NCI-H2029 (cell line): ENCODE measurements at places on chromosomes 11 and 22.

GRCh38 chr11:64222651-64223000 lies 3.4 kb downstream of the TRPT1 start:
- DNase-seq = no peak

- no peak for DNase-seq
These were observed 29.4 kb upstream of the DRD2 start for GRCh38 chr11:113504586-113504985.

DNA sequence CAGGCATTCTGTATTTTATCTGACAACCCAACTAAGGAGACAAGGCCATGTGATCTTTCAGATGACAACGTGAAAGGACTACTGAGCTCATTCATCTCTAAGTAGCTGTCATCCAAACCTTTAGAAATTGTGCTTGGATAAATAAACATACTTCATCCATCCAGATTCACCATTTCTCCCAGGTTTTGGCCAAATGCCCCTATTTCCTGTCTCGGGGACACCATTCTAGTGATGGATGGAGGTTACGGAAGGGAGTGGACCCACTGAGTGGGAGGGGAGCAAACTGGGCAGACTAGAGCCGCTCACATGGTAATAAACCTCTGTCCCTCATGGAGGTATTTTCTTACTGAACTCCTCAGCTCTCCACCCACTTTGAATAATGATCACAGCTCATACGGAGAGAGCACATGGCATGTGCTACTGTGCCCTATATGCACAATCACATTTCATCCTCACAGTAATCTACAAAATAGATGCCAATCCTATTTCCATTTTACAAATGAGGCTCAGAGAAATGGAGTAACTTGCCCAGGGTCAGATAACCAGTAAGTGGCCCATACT lies 114.4 kb downstream of the SLC1A2 start:
- no peak for DNase-seq

- DNase-seq = no peak
These were observed 42.0 kb downstream of the ALG9 start for GRCh38 chr11:111829185-111829968.

DNA sequence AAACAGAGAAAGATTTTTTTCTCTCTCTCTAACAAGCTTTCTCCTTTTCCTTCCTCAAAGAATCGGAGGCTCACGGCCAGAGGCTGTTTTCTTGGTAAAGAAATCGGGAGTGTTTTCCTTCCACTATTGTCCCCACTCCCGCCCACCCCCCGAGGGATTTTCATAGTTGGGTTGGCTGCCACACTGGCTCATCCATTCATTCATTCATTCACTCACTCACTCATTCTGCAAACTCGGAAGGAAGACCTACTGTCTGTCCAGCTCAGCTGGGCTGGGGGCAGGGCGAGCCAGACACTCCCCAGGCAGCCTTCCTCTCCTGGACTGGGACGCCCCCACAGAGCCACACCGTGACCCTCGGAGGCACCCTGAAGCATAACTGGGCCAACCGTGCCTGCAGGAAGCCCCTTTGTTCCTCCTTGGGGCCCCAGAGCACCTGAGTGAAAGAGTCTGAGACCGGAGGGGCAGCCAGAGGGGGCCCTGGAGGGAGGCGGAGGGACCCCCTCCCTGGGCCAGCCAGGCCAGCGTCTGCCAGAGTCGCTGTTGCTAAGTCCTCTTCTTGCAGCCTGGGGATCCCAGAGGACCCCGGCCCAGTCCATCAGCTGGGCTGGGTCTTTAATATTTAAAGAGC lies 17.0 kb downstream of the CDKN1C start:
- no peak for DNase-seq

- no peak for DNase-seq
These were observed 12.2 kb downstream of the MRGPRF start for GRCh38 chr11:69000831-69001242.

GRCh38 chr11:34423300-34423699 lies 15.4 kb upstream of the CAT start:
- no peak for DNase-seq

- DNase-seq = no peak
These were observed 147.5 kb downstream of the ST3GAL4 start for GRCh38 chr11:126502982-126503381.

- no peak for DNase-seq
These were observed 7.4 kb upstream of the TH start for GRCh38 chr11:2178906-2179494.

DNA sequence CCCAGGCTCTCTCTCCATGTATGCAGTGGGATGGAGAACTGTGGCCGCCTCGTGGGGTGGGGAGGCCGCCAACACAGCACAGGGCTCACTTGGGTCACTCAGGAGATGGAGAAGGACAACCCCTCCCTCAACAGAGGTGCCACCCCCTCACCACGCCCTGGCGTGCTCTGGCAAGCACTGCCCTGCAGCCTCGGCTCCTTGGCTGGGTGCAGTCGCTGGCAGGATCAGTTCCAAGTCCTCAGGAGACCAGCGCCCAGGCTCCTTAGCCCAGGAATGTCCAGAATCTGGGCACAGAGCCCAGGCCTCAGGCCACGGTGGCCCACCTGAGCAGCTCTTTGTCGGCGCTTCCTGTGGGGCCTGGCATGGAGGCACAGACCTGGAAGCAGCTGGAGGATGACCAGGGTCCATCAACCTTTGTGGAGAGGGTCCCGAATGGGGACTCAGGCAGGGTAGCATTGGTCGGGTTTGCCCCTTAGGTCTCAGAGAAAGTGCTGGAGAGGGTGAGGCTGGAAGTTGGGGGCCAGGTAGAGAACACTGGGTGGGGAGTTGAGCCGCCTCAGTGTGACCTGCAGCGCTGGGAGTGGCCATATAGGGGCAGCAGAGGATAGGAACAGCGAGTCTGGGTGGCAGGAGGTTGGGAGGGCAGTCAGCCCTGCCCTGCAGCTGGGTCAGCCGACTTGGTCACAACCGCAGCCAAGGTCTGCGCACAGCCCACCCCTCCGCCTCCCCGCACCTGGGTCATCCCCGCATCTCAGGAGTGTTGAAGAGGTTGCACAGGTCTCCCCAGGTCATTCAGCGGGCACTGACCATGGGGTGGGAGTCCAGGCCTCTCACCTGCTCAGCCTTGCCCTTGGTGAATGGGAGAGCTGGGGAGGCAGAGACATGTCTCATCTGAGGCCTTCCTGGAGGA lies 8.2 kb downstream of the SUSD2 start:
- DNase-seq = no peak

DNA sequence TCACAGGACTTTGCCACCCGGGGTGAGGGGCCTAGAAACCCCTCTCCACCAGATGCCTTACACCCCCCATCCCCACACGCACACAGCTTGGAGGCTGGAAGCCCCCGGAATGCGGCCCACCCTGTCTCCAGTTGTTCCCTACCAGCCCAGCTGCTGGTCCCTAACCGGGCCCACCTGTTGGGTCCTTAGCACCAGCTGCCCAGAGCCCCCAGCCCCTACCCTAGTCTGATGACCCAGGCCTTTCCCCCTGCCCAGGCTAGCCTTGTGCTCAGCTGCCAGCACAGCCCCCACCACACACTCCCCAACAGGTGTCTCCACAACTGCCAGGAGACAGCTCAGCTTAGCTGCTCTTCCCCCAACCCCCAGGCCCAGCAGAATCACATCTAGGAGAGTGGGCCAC lies 67.1 kb downstream of the CDKN1C start:
- no peak for DNase-seq
